ENCODE measurements at places on chromosomes 6 and 20.

GRCh38 chr20:38957235-38957876 is 4.8 kb upstream of the DHX35 start:
- no peak for DNase-seq

- DNase-seq: no peak
Measured at GRCh38 chr20:59001449-59002171, 5.4 kb downstream of the CTSZ start.

GRCh38 chr20:17816804-17817587 is 117.2 kb downstream of the BANF2 start:
- DNase-seq: no peak

DNA sequence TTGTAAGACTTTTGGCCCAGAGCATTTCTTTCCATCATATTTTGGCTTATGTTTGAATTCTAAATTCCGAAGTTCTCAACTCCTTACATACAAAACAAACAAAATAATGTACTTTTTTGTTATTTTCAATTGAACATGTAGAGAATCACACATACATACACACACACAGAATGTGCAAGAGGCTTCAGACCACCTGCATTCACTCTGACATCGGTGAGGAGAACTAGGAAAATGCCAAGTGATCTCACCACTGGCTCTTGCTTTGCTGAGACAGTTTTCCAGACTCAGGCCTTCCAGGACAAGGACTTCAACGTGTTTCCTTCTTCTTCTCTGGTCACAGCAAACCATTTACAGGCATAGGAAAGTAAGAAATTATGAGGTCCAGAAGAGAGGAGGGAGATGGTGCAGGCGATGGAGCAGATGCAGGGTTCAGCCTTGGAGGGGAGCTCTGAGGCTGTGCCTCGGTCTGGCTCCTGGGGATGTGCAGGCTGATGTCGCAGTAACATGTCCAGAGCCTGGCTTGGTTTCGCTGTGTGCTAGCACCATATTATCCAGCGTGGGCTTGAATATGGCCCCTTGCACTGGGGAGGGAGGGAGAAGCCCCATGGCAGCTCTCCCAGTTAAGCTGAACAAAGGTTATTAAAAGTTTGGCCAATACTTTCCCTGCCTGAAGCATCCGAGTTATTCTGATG is 93.4 kb downstream of the DACT2 start:
- DNase-seq: no peak

- peak; percentile 15 for DNase-seq
Measured at GRCh38 chr6:28393912-28394662, 5.5 kb downstream of the ZSCAN12 start.

DNA sequence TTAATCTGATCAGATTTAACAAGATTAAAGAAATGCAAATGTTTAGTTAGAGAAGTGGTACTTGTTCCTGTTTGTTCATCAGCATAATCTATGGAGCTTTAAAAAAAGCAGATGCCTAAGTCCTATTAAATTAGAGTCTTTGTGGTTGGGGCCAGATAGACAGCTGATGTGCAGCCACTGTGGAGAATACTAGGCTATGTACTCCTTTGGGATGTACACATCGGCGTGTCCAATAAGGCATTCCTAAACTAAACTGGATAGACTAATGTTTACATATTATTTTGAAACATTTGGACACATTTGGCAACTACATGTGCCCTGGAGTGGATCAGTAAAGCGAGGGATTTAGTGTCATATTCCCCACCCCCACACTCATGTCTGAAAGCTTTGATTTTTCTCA is 459.5 kb downstream of the LMBRD1 start:
- no peak for DNase-seq

GRCh38 chr6:15876406-15876805 is 213.6 kb upstream of the DTNBP1 start:
- no peak for DNase-seq

- DNase-seq: peak; percentile 42
Measured at GRCh38 chr6:134822920-134823709, 126.8 kb downstream of the ALDH8A1 start.

GRCh38 chr6:56329271-56330050 is 82.1 kb upstream of the COL21A1 start:
- DNase-seq: no peak

DNA sequence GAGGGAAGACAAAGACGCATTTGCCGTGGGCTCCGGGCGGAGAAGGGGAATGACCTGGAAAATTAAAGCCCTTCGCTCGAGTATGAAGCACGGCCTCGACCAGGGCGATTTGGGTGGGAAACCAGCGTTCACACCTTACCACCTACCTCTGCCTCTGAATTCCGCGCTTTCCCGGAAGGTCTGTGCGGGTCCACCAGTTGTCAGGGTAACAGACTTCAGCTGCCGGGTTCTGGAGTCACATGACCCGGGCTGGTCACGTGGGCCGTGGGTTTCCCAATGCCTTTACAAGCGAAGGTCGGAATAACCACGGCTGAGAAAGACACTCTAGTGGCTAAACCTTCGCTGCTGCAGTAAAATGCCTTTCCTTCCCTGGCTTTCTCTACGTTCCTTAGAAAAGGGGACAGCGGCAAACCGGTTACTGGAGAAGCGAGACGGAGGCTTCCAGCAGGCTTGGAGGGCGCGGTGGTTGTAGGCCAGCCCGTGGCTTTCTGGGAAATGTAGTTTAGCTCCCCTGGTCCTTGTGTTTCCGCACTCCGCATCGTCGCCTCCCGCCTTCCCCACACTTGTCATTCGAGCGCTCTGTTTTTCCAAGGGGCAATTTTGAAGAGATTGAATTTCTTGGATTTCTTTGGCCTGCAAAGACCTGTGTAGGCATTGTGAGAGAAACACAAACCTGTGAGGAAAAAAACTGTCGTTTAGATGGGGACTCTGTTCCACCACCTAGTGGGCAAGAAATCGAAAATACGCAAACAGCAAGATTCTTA is at the start of gene CEP162:
Gene CEP162, minus strand, starts transcription at position 210 of the 764 bp plus-strand sequence. CDS start 1,250 bp downstream, outside the sequence.
- peak; percentile 84 for DNase-seq

DNA sequence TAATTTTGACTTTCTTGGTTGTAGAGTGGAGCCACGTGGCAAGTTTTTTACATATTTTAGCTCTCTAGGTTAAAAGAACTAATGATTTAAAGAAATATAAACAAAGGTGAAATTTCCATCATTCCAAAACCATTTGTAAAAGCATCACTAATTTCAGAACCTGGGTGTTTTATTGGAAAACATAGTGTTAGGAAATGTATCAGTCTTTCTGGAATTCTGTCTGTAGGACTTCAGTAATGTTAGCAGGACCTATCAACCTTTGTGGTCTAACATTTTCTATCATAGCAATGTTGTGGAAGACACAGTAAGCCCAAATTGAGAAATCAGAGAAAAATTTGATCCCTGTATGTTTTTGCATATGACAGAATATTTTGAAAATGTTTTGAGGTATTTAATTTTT is 28.3 kb downstream of the L3MBTL3 start:
- no peak for DNase-seq

DNA sequence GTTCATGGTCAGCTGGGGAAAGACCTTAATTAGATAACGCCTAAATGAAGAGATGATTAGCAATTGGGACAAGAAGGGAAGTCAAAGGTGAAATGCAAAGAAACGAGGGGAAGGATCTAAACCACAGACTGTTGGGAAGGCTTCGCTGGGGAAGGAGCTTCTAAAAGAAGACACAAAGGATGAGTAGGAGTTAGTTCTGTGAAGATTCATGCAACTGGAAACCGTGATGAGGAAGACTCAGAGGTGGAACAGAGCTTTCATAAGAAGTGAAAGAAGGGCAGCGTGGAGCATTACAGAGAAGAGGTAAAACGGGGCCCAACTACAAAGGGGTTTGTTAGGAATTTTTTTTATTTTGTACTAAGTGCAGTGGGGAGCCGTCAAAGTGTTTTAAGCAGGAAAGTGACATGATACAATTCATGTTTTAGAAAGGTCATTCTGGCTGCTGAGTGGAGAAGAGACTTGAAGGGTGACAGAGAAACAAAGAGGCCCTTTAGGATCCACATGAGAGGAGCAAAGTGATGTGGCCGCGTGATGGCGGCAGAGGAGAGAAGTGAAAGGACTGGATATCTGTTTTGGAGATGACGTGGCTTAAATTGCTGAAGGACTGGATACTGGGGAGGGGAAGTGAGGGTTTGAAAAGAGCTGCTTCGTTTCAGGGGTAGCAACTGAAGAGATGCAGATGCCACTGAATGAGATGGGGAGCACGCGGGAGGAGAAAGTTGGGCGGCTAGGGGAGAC is 33.6 kb downstream of the TTI1 start:
- DNase-seq: no peak

DNA sequence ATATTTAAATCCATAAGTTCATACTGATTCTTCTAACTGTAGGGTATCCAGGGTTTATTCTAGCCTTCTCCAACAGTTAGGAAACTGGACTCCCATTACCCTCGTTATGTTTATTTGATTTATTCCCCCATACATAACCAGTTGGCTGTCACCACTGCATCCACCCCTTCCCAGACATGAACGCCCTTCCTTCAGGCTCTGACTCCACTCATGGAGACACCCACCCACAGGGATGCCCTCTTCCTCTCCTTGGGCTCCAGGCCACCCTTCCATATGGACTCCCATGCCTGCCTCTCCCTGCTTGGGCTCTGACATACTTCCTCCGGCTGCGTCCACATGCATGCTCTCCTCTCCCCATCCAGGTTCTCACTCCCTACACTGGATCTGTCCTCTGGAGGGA is 124.0 kb downstream of the FIG4 start:
- DNase-seq: no peak

DNA sequence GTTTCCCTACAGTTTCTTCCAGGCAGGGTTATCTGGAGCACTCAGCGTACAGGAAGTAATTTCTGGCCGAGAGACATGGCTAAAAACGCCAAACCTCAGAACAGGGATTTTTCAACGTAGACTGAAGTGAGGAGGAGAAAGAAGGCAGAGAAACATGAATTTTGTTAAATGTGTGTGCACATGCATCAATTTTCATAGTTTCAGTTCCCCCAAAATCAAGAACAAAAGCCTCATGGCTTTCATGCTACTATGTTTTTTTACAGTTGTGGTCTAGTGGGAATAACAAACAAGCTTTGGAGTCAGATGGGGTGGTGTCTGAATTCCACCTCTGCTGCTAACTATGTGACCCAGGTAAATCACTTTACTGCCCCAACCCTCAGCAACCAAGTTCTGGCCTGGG is 4.9 kb downstream of the TOMM34 start:
- no peak for DNase-seq

DNA sequence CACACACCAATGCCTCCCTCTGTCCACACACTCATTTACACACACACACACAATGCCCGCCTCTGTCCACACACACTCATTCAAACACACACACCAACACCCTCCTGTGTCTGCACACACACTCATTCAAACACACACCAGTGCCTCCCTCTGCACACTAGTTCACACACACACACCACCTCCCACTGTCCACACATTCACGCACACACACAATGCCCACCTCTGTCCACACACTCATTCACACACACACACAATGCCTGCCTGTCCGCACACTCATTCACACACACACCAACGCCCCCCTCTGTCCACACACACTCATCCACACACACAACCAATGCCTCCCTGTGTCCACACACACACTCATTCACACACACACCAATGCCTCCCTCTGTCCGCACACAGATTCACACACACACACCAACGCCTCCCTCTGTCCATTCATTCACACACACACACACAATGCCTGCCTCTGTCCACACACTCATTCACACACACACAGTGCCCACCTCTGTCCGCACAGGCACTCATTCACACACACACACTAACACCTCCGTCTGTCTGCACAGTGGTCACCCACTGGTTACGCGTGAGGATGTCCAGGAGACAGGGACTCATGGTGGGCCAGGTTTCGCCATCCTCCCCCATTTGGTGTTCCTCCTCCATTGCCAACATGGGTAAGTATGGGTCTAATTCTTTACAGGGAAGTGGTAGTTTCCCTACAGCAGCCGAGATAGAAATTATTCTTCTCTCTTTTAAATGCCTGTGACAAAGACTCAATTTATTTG is 62.4 kb upstream of the THBS2 start:
- no peak for DNase-seq

- DNase-seq: no peak
Measured at GRCh38 chr20:31930779-31931178, 21.1 kb downstream of the PDRG1 start.

- no peak for DNase-seq
Measured at GRCh38 chr6:39050453-39051112, 2.0 kb downstream of the GLP1R start.
